ENCODE measurements at places on chromosomes 6 and 20.

DNA sequence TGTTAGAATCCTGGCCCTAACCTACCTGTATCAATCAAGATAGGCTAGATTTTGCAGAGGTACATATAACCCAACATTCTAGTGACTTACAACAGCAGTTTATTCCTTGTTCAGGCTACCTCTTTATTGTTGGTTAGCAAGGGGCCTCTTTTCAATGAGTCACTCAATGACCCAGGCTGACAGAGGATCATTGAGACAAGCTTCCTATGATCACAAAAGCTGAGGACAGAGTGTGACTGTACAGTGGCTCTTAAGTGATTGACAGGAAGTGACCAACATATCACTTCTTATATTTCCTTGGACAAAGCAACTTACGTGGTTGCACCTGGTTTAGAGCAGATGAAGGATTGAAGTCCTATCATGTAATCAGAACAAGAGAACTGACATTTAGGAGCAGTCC is 740.9 kb downstream of the FRK start:
- DNase-seq, result no peak

DNA sequence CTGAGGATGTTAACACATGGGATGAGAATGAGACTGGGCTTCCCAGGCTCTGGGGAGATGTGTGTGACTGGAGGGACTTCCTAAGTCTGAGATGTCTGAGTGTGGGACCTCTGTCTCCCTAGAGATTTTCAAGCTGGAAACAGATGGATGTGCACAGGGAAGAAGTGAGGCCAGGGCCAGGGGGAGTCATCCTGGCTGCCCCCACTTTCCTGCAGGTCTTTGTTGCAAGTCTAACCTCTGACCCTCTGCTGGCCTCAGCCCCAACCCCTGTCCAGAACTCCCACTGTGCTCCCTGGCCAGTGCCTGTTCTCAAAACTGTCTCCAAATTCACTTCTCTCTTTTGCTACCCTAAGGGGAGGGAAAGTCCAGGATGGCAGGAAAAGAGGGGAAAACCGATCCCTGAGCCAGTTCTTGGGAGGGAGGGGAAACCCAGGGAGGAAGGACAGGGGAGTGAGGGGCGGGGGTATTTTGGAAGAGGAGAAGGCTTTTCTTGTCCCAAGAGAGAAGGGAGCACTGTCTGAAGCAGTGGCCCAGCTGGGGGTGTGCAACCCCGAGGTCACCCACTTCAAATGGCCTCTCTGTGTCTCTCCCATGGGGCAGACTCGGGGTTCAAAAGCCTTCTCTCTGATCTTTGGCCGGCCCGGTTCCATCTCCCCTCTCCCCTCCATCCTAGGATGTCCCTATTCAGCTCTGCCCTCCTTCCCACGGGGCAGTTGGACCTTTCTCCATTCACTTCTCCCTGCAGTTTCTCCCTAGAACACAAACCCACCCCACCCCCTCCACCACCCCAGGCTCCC is 3.1 kb downstream of the PPP1R18 start:
- peak; percentile 43 for DNase-seq

GRCh38 chr6:43771858-43772680 is 2.1 kb downstream of the VEGFA start:
- peak; percentile 54 for DNase-seq

- DNase-seq, result no peak
These were observed 262.7 kb upstream of the BMP2 start for GRCh38 chr20:6504826-6505225.

DNA sequence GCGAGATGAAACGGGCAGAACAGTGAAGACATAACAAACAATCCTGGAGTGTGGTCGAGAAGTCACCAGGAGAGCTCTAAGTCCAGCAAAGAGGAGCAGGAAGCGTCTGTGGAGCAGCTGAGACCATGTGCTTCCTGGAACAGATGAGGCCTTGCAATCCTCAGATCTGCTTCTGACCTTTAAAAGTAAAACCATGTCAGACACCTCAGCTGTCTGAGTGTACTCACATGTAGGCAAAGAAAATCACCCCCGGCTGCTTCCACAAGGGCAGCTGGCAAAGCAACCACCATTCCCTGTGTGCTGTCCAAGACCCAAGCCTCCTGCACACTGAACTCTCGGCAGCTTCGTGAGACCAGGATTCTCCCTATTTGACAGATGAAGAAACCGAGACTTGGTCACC is 76.6 kb downstream of the EDN3 start:
- DNase-seq, result no peak

- no peak for DNase-seq
These were observed 51.0 kb upstream of the TFAP2A start for GRCh38 chr6:10465629-10466499.

DNA sequence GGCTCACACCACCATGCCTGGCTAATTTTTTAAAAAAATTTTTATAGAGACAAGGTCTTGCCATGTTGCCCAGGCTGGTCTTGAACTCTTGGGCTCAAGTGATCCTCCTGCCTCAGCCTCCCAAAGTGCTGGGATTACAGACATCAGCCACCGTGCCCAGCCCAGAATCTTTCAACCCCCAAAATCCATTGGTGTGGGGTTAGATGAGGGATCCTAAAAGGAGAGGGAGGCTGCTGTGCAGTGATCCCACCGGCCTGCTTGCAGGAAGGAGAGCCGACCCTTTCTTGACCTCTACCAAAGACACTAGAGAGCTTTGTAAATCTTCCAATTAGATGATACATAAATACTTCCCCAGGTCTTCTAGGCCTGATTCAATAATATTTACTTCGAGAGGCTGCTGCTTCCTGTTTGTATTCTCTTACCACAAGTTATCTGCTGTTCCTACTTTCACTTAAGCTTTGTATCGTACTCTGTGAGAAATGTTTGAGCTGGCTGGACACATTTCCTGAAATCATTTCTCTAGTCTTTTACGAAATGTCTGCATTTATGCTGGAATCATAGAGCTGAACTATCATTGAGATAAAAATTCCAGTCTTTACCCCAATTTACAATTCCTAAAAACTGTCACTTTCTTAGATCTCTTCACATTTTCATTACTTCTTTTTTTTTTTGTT is 49.3 kb upstream of the IER3 start:
- DNase-seq, result no peak

- no peak for DNase-seq
These were observed 38.0 kb downstream of the SCGN start for GRCh38 chr6:25689966-25690365.

DNA sequence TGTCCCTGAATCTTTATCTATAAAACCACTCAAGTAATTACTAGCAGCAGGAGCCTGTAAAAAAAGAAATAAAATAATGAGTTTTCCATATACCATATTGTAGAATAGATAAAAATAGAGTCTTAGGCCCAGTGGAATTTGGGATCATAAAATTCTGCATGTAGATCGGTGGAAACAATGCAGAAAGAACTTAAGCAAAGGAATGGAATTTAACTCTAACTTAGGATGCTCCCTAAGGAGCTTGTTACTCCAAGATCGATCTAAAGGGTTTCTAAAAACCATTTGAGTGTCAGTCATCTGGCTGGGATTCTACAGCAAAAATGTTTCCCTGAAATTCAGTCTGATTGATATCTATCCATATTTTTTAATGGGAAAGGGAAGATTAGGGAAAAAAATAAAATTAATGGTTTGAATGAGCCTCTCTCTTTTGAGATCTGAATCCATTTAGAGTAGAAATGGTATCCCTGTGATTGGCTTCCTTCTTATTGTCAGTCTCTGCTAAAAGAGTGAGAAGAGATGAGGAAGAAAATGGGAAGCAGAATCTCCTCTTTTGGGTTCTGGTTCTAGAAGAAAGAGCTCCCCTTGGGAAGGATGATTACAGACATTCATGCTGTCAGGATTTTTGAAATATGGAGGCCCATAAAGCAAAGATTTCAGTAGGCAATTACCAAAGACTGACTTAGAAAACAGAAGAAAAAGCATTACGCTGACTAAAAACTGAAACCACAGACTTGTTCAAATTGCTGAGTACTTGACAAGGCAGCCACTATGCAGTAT is 564.3 kb upstream of the MARCKS start:
- no peak for DNase-seq

DNA sequence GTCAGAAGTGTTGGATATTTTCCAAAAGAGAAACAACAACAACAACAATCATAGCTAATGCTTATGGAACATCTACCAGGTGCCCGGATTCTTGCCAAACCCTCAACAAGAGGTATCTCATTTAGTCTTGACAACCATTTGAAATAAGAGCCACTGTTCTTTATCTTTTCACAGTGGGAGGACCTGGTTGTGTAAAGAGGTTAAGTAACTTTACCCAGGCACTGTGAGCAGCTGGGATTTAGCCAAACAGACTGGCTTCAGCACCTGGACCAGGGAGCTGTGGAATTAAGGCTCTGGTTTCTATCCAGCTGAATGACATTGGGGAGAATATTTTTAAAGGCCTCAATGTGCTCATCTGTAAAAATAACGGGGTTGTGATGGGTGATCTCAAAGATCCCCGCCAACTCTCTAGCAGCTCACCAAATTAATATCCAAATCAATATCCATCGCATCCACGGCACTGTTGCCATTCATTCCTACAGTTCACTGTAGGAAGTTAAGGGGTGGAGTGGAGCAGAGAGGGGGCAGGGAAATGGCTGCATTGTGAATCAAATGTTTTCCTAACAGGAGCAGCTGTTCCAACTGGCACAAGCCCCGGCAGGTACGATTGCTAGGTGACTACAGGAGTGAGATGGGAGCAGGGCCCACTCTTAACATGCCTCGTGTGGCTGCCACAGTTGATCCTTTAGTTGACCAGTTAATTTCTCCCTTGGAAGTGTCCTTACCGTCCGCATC is 61.8 kb downstream of the GCNT2 start:
- DNase-seq, result no peak

DNA sequence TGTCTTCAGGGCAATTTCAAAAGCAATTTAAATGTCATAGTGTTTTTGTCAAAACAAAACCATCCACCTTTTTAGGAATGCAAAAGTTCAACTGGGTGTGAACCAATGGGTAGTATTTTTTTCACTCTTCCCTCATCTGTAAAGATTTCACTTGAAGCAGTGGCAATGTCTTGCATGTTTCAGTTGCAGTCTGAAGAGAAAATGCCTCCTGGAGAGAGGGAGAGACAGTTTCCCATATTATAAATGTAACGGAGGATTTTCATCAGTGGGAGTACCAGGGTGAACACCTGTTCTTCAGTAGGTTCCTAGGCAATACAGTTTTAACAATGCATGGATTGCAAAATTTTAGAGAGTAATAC is 3.3 kb downstream of the FOXQ1 start:
- DNase-seq, result no peak

DNA sequence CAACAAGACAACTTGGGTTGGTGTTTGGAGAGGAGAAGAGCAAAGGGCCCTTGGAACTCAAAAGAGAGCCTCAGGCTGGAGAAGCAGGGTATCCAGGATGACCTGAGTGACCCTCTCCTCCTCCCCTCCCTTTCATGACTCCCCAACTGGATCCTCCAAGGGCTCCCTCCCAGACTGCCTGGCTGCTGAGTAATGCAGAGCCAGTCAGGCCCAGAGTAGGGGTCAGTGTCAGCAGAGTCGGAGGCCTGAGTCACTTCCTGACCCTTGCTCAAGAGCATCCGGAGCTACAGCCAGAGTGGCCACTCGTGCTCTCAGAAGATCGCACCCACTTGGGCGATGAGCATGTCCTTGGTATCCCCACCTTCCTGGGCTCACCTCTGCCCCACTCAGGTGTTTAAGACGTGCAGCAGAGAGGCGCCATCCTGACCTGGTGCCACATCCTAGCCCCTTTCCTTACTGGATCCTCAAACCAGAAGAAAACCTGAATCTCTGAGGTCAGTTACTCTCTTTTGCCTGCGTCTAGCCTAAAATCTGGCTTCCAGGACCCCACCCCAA is 2.8 kb upstream of the MAPK13 start:
- no peak for DNase-seq

GRCh38 chr6:126118058-126118755 is 131.9 kb downstream of the TRMT11 start:
- no peak for DNase-seq

DNA sequence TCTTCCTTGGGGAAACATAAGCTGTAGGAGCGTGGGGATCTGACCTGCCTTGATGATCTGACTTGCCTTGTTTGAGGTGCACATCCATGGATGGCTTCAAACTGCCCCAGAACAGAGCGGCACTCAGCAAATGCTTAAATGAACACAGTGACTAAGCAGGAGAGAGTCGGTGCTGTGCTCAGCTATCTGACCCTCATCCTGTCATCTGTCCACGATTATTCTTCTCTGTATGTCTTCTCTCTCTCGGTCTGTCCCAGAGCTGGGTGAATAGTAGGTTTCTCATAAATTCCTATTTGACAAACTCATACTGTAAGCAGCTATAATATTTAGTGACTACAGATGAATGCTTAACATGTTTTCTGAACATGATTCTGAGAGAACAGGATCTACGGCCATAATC is 37.3 kb downstream of the TRAM2 start:
- no peak for DNase-seq

- no peak for DNase-seq
These were observed 133.1 kb upstream of the PTPRT start for GRCh38 chr20:43322851-43323250.

DNA sequence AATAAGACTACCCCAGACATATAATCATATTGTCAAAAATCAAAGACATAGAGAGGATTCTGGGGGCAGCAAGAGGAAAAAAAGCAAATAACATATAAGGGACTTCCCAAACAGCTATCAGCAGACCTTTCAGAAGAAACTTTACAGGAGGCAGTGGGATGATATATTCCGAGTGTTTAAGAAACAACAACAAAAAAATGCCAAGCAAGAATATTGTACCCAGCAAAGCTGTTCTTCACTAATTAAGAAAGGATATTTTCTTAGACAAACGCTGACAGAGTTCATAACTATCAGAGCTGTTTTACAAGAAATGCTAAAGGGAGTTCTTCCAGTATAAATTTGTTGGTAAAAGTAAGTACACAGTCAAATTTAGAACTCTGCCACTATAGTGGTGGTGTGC is 243.3 kb upstream of the AFDN start:
- no peak for DNase-seq

DNA sequence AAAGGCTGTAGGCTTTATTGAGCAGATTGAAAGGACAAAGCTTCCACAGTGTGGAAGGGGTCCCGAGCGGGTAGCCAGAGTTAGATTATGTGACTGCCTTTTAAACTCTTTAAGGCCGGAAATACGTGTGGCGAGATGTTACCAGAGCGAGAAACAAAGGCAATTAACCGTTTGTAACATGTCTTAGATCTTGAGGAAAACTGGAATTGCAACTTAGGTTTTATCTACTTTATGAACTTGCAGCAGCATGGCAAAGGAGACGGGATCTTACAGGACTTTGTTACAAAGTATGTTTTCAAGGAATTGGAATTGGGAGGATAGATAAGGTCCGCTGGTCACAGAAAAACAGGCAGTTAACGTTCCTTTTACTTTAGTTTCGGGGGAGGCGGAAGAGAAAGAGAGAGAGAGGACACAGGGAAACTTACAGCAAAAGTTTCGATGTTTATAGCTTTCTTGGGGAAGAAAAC is 594.7 kb upstream of the ADGRB3 start:
- DNase-seq, result no peak

GRCh38 chr20:31869942-31870725 is at the start of the genes DUSP15 and TTLL9:
Gene DUSP15, minus strand, starts transcription at chr20:31870527. Its CDS starts 190 bp downstream, at chr20:31870337.
Gene TTLL9, plus strand, starts transcription at chr20:31870634. Its CDS starts 493 bp downstream, at chr20:31871127.
- DNase-seq, result no peak

DNA sequence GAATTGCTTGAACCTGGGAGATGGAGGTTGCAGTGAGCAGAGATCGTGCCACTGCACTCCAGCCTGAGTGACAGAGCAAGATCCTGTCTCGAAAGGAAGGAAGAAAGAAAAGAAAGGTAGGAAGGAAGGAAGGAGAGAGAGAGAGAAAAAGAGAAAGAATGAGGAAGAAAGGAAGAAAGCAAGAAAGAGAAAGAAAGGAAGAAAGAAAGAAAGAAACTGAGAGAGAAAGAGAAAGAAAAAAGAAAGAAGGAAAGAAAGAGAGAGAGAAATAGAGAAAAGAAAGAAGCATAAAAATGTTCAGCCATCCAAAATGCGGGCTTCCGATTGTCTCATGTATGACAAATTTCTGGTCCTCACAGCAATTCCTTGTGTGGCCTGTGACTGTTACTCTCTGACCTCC is 22.8 kb downstream of the MUC22 start:
- DNase-seq, result no peak

GRCh38 chr6:16346831-16347230 is 108.4 kb downstream of the GMPR start:
- DNase-seq, result no peak
